ENCODE measurements at places on chromosomes 1 and 21.

DNA sequence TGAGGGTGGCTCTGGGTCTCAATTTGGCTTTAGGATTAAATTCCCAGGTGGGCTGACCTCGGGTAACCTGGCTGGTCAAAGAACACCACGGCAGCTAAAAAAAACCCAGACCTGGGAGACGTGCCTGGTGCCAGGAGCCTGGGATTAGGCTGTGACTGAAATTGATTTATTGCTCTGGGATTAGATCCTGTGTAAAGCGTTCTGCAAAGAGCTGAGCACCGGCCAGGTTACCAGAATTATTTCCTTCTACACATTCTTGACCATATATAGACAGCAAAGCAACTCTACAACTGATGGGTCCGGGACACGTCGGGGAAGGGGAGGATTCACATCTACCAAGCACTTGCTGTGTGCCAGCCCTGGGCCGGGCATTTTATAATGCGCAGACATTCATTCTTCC is 45.2 kb downstream of the TMCO4 start:
- no peak for DNase-seq

- DNase-seq = no peak
These were observed 292.2 kb downstream of the ST6GALNAC3 start for GRCh38 chr1:76366726-76367125.

GRCh38 chr1:113451710-113452109 is 61.4 kb downstream of the MAGI3 start:
- DNase-seq = no peak

DNA sequence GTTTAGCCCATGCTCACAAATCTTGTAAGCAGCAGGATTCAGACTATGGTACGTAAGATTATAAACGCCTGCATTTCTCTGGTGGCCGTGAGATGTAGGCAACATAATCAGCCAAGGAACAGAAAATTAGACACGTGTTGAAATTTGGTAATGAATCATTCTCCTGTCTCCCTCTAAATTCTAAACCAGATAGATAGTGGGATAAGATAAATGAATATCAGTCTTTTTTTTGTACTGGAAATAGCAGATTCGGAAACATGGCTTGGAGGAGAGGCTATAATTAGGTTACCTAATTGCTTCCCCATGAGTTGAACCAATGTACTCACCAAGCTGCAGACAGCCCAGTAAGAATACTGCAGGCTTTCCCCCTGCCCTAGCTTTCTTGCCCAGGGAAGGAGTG is 172.3 kb downstream of the TGFB2 start:
- no peak for DNase-seq

GRCh38 chr1:111666828-111667227 is 47.2 kb downstream of the RAP1A start:
- no peak for DNase-seq

GRCh38 chr1:51488372-51489050 is 30.6 kb downstream of the EPS15 start:
- DNase-seq = no peak

- DNase-seq = no peak
These were observed 43.6 kb upstream of the DPH5 start for GRCh38 chr1:101069158-101069557.
